Omental fat pad (tissue), 4 donors: ENCODE measurements at places on chromosomes 11 and 22. TPM values are rescaled to one million over a fixed set of nuclear protein-coding genes. Genes with fewer than 3 reads are reported as not detected.

- no peak for DNase-seq
Measured at GRCh38 chr11:108148556-108148955, 27.2 kb downstream of the ACAT1 start.

The GAB4 gene
- not detected for total RNA-seq

The OR52A5 gene
- total RNA-seq, result not detected

- no peak for DNase-seq
Measured at GRCh38 chr11:62433904-62434276, 15.1 kb downstream of the SCGB1A1 start.

The PLEKHB1 gene
- total RNA-seq, result 1.4 TPM

DNA sequence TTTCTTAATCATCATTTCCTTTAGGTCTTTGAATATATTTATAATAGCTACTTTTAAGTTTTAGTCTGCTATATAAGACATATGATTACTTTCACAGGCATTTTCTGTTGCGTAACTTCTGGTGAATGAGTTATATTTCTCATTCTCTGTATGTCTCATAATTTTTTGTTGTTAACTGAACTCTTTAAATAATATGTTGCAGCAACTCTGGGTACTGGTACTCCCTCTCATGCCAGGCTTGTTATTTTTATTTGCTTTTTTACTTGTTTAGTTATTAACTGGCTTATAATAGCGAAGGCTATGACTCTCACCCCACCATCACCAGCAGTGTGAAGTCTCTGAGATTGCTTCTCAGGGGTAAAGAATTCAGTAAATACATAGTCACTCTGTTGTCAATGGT lies 524.2 kb upstream of the CHORDC1 start:
- no peak for DNase-seq

GRCh38 chr11:80521592-80521991 lies 1080.8 kb upstream of the TENM4 start:
- DNase-seq, result no peak

DNA sequence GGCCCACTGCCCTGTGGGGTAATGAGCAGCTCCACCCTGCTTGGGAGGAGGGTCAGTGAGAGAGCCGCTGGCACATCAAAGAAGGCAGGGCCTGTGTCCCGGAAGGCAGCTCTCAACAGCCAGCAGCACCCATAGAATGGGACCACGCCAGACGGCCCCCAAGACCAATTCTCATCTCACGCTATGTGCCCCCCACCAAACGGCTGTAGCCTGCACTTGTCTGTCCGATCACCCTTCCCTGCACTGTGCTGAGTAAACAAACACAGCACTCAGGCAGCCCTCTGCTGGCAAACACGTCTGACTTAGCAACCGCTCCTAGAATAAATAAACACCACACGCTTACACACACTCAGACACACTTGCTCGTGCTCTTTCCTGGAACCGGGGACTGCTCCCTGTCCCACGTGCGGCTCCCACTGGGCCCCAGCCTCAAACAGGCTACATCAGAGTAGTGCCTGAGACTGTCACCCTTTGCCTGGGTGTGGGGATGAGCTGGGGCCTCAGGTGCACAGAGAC lies 53.2 kb upstream of the CDON start:
- peak; percentile 44 for DNase-seq

The CARD10 gene
- total RNA-seq, result 2.5 TPM

DNA sequence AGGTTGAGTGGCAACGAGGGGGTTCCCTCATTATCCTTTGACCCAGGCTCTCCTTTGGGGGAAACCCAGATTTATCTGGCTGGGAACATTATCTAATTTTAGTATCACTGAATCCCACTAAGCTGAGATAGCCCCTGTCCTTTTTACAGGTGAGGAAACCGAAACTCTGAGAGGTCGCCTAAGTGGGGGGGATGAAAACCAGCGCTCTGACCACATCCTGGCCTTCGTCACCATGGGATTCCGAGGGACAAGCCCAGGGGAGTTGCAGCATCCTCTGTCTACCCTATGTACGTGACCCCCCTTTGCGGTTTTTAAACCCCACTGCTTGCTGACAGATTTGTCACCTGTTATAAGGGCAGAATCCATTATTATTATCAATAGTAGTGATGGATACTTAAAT lies 61.0 kb downstream of the ISX start:
- no peak for DNase-seq

The OR10A2 gene
- total RNA-seq, result not detected

GRCh38 chr22:44440224-44441160 lies 57.5 kb downstream of the RTL6 start:
- no peak for DNase-seq

The MS4A14 gene
- 3.9 TPM for total RNA-seq

GRCh38 chr11:119266517-119267255 lies 50.2 kb downstream of the MCAM start:
- no peak for DNase-seq

The CREB3L1 gene
- 0.94 TPM for total RNA-seq

GRCh38 chr11:22903782-22904181 lies 43.5 kb upstream of the CCDC179 start:
- DNase-seq, result no peak

- DNase-seq, result no peak
Measured at GRCh38 chr11:124384399-124384798, at the start of gene OR8B2. Gene OR8B2, minus strand, starts transcription at chr11:124384499. Its CDS starts 1,156 bp downstream, at chr11:124383343.

DNA sequence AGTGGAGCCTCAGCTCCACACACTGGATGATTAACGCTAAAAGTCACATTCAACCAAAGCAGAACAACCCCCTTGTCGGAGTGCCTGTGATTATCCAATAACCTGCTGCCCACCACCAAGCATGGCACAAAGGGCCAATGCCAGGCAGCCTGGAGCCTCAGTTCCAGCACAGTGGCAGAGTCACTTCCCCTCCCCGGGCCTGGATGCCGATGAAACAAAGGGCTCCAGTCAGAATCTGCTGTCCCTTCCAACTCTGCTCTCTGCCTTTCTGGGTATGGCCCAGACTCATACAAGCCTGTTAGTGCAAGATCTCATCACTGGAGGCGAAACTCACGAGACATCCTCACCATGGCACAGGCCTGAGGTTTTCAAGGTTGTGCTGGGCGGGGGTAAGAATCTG lies 52.1 kb downstream of the CLTCL1 start:
- no peak for DNase-seq
